ENCODE measurements at places on chromosomes 3 and 15.

GRCh38 chr3:56878074-56878473 lies 76.3 kb upstream of the ARHGEF3 start:
- DNase-seq = no peak

DNA sequence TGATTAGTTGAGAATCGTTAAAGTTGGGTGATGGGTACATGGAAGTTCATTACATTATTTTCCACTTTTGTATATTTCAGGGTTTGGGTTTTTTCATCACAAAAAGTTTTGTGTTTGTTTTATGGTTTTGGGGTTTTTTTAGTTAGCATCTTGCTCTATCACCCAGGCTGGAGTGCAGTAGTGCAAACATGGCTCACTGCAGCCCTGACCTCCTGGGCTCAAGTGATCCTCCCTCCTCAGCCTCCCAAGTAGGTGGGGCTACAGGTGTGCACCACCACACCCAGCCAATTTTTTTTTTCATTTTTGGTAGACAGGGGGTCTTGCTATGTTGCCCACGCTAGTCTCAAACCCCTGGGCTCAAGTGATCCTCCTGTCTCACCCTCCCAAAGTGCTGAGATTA lies 100.1 kb upstream of the CHD2 start:
- no peak for DNase-seq

- no peak for DNase-seq
Observed at GRCh38 chr15:62211348-62211747, 46.3 kb upstream of the C2CD4B start.

DNA sequence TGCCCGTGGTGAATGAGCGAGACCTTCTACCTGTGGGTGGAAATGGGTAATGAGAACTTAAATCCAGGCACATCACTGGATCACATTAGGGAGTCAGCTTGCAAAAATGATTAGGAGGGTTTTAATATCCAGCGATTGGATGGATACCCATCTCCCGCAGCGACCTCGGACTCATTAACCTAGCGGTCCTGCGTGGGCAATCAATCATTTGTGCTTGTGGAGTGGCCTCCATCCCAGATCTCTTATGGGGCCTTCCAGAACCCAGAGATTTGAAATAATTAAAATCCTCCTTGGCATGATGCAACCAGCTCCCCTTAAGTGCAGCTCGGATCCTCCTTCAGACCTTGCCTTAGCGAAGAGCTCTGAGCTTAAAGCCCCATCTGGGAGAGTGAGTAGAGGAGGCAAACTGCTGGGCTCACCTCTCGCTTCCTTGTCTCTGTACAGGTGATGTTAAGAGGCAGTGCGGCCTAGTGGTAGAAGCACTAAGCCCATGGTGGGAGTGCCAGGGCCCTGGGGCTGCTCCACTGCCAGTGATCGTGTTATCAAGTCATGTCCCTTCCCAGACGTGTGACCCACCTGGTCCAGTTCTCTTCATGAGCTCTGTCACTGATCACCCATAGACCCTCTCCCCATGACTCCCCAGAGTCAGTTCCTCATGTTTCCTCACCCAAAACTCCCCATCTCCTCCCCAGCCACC lies 285.2 kb upstream of the TLE3 start:
- DNase-seq = no peak

GRCh38 chr15:88630141-88630721 lies 8.6 kb upstream of the ISG20 start:
- no peak for DNase-seq

GRCh38 chr3:125214738-125215137 lies 2.2 kb upstream of the SLC12A8 start:
- DNase-seq = no peak

GRCh38 chr15:28900892-28901586 lies 15.3 kb downstream of the APBA2 start:
- DNase-seq = no peak

GRCh38 chr15:43547539-43547938 lies 30.1 kb downstream of the MAP1A start:
- no peak for DNase-seq

DNA sequence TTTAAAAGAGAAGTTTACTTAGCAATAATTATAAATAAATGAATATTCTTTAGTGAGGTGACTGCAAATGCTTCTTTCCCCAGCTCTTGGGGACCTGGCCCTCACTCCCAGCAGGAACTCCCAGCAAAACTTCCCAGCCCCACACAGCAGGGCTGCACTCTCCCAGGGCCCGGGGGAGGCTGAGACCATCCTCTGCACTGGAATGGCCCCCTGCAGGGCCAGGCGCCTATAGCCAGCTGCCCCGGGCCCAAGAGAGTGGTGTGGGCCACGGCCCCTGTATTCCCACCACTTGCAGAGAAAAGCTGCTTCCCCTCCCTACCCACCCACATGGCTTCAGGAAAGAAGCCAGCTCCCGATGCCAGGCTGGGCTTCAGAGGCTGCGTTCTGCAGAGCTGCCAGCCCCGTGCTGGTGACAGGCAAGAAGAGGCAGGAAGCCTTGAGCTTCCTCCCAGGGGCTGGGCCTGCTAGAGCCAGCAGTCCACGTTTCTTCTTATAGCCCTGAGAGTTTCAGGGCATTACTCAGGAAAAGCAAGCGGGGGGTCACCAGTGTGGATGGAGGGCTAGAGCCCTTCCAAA lies 20.0 kb downstream of the IDH2 start:
- no peak for DNase-seq

DNA sequence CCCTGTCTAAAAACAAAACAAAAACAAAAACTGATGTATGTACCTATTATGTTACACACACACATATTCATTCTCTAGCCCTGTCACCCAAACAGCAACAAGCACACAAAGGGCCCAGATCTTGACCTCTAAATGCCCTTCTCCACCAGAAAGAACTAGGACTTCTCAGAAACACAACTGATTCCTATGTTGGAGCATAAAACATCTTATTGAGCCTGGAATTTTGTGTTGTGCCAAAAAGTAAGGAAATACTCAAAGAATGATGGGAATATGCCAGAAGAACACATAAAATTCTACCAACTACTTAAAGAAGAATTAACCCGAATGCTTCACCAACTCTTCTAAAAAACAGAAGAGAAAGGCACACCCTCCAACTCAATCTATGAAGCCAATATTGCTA lies 66.7 kb upstream of the OCA2 start:
- no peak for DNase-seq

DNA sequence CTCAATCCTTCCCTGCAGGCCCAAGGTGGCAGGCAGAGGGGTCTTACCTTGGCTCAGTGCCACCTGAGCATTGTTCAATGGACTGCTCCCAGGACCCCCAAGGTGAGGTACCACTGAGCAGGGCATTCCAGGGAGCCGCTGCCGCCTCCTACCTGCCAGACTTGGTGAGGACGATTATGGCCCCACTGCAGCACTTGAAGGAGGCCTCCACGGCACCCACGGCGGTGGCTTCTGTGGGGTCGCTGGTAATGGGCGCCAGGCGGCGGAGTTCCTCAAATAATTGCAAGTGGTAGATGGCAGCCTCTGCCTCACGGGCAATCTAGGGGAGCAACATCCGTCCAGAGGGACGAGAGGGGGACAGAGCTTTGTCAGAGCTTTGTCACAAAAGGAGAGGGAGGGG lies 4.7 kb upstream of the GRAMD2A start:
- no peak for DNase-seq

- DNase-seq = no peak
Observed at GRCh38 chr3:134751831-134752230, 43.2 kb upstream of the EPHB1 start.

GRCh38 chr15:44193651-44194322 lies 1.3 kb downstream of the FRMD5 start:
- DNase-seq = no peak

DNA sequence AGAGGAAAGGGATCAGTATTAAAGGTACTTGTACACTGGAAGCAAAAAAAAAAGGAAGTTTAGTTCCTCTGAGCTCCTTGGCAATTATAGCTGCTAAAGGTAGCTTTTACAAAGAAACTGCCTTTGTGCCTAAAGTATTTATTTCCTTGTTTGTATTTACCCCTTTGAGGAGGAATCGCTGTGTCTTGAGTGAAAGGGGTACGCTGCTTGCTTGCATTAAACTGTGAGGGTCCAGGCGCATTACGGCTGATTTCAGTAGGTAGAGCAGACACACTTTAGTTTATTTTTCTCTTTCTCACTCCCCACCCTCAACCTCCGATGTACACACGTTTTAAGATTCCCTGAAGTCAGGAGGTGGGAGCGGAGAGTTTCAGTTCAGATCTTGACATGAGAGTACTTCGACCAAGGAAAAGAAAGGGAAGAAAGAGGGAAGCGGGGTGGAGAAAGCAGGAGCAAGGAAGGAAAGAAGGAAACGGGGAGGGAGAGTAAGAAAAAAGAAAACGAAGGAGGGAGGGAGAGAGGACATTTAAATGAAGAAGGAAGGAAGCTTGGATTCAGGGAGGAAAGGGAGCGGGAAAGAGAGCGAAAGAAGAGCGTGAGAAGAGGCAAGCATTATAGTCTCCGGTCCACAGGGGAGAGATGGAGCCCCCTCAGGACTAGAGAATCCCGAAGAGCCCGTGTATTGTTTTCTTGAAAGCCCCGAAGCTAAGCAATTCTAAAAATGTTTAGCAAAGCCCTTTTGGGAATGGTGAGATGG lies 1.2 kb upstream of the MME start:
- DNase-seq = no peak

DNA sequence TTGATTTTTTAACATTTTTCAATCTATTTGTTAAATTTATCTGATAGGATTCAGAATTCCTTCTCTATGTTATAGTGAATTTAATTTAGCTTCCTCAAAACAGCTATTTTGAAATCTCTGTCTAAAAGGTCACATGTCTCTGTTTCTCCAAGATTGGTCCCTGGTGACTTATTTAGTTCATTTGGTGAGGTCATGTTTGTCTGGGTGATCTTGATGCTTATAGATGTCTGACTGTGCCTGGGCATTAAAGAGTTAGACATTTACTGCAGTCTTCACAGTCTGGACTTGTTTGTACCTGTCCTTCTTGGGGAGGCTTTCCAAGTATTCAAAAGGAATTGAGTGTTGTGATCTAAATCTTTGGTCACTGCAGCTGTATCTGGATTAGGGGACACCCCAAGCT lies 169.5 kb upstream of the C2CD4B start:
- DNase-seq = no peak

DNA sequence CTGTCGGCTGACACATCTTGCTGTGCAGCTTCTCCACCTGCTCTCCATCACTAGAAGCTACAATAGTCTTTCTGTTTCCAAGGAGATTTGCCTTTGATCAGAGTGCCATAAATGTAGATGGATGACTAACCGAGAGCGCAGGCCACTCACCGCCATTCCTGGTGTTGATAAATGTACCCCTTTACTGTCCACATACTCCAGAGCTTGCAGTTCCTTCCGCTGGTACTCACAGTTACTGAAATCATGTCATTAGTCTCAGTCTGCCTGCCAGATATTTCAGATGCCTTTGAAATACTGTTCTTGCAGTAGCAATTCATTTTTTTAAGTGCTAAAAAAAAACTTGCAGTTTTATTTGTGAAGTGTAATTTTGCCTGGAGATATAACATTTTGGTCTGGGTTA lies 72.3 kb downstream of the BLM start:
- DNase-seq = no peak

- no peak for DNase-seq
Observed at GRCh38 chr3:193922034-193922774, 213.7 kb upstream of the HES1 start.

- DNase-seq = no peak
Observed at GRCh38 chr3:189457631-189458412, 173.4 kb upstream of the TP63 start.

GRCh38 chr15:67097930-67098740 lies 32.7 kb downstream of the SMAD3 start:
- DNase-seq = no peak

- no peak for DNase-seq
Observed at GRCh38 chr3:140250010-140250855, 315.2 kb downstream of the CLSTN2 start.

Measured in activated gamma-delta T cell (primary cell).